ENCODE measurements at places on chromosomes 12 and 14. TPM values are rescaled to one million over a fixed set of nuclear protein-coding genes. Genes with fewer than 3 reads are reported as not detected.

Gene AKAP5
- total RNA-seq, result 0.08 TPM

Gene C12orf54
- not detected for total RNA-seq

- DNase-seq, result no peak
These were observed 418.3 kb downstream of the MED13L start for GRCh38 chr12:115859231-115859630.

DNA sequence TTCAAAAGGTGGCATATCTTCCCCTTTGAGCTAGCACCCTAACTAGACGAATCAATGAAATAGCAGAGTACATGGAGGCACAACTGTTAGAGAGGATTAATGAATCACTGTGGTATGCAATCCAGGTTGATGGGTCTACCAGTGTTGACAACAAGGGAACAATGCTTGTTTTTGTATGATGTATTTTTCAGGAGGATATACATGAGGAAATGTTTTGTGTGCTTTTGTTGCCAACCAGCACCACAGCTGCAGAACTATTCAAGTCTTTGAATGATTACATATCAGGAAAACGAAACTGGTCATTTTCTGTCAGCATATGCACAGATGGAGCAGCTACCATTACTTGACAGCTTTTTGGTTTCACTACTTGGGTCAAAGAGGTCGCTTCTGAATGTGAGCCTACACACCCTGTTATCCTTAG is 142.6 kb downstream of the GPHN start:
- no peak for DNase-seq

- DNase-seq, result no peak
These were observed 80.1 kb upstream of the PDZRN4 start for GRCh38 chr12:41108032-41108431.

DNA sequence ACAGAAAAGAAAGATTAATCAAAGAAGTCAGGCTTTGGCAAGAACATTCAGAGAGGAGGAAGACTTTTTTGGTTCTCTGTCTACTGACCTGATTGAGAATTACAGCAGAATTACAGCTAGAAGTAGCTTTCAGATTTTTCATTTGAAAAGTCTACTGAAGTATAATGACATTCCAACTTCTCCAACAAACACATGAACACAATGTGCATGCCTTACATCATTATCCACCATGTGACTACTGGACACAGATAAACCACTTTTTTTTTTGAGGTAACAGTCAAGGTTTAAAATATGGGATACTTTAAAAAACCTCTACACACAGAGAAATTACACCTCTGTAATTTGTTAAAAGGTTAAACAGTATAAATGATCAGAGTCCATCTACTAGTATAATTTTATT is 12.3 kb downstream of the BTBD7 start:
- DNase-seq, result no peak

GRCh38 chr14:28704153-28704552 is 62.4 kb upstream of the FOXG1 start:
- no peak for DNase-seq

DNA sequence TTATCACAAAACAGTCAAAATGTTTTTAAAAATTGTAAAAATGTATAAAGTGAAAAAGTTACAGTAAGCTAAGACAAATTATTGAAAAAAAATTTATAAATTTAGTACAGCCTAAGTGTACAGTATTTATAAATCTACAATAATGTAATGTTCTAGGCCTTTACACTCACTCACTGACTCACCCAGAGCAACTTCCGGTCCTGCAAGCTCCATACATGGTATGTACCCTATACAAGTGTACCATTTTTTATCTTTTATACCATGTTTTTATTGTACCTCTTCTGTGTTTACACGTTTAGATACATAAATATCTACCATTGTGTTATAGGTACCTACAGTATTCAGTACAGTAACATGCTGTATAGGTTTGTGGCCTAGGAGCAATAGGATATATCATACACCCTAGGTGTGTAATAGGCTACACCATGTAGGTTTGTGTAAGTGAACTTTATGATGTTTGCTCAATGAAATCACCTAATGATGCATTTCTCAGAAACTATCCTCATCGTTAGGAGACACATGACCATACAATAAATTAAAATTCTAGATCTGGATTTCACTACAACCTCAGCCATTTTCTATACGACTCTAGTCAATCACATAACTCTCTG is 66.8 kb downstream of the TXNDC16 start:
- DNase-seq, result no peak
